ENCODE measurements at places on chromosomes 13 and 19.

- no peak for DNase-seq
Observed at GRCh38 chr19:49780861-49781260, 14.1 kb downstream of the AP2A1 start.

GRCh38 chr19:19105365-19106055 is 32.8 kb downstream of the TMEM161A start:
- DNase-seq, result no peak

DNA sequence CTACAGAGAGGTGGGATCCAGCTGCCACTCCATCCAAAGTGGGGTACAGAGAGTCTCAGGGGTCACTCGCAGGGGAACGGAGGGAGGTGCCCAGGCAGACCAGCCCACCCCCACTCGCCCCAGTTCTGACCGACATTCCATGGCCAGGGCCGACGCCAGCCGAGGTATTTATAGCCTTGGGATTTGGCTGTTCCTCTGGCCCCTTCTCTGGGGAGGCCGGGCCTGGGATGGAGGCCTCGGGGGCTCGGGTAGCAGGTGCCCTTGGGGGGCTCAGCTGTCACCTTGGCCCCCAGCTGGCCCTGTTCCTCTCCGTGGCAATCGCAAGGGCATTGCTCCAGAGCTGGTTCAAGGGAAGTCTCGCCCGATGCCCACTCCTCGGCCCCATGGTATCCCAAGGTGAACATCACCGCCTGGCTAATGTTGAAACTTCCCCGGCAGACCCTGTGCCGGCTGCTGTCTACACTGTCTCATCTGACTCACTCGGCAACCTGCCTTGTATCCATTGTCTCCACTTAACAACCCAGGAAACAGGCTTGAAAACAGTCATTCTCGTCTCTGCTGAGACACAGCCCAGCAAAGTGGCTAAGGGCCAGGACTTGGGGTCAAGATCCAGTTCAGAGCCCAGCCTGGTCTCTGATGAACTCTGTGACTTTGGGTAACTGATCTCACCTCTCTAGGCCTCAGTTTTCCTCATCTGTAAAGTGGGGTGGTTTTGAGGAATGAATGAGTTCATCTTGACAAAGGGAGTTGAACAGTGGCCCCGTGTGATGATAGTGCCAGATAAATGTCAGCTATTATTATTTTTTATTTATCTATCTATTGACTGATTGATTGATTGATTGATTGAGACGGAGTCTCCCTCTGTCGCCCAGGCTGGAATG is 9.7 kb downstream of the PRKACA start:
- no peak for DNase-seq

- no peak for DNase-seq
Observed at GRCh38 chr13:98486412-98486811, 90.5 kb downstream of the STK24 start.

GRCh38 chr19:41623360-41623759 is 3.5 kb downstream of the CEACAM4 start:
- DNase-seq, result no peak

- no peak for DNase-seq
Observed at GRCh38 chr19:38640368-38640767, 7.1 kb upstream of the ACTN4 start.

All from NCI-H1436 treated with DMSO at 0.1 percent for 48 hours (cell line).